Upper lobe of right lung (tissue), 1 donor: ENCODE measurements at places on chromosomes 5 and 9.

DNA sequence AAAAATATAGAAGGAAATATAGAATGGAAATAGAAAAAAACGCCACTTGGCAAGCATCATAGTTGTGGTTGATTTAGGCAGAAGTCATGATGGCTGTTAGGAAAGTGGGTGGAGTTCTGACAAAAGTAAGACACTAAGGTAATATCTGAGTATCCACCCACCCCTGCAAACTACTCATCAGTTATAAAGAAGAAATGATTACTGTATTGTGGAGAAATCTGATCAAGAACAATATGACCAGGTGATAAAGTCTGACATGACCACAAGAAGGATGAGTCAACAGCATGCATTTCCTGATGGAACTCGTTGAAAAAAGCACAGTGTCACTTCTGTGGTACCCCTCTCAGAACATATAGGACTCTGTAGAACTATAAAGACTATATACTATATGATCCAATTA, 343.4 kb upstream of the PAPPA start:
- no peak for DNase-seq

- DNase-seq: no peak
These were observed 4.1 kb downstream of the SNCB start for GRCh38 chr5:176625966-176626875.

DNA sequence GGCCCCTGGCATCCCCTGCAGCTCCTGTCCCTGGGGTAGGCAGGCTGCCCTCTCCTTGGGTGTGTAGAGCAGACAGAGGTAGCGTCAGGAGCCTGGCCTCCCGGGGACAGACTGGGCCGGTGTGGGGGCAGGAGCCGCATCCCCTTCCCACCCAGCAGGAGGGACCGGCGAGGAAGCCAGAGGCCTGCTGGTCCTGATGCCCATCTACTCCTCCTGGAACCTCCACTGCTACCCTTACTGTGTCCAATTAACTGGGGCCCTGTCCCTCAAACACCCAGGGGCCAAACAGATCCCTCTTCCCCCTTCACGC, 15.6 kb downstream of the RALGDS start:
- peak; percentile 58 for DNase-seq

- no peak for DNase-seq
These were observed 638.3 kb downstream of the NR2F1-AS1 start for GRCh38 chr5:92942762-92943161.

GRCh38 chr5:67147760-67148159, 48.8 kb downstream of the CD180 start:
- no peak for DNase-seq

- DNase-seq: peak; percentile 50
These were observed 410.1 kb downstream of the MAT2B start for GRCh38 chr5:163915481-163915961.

DNA sequence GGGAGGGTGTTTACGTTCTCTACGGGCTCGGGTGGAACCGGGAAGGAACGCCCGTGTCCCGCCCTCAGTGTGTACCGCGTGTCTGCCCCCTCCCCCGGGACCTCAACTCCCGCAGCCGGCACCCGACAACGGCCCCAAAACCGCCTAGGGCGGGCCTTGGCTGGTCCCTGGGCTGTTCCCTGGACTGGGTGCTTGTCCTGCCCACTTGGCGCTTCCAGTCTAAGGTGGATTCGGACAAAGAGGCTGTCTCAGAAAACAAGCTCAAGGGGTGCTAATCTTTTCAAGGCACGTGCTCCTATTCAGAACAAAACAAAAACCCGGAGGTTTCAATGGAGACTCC, 379 bp upstream of the CLK4 start:
- DNase-seq: no peak
